ENCODE measurements at places on chromosomes 16 and 17.

- no peak for DNase-seq
Observed at GRCh38 chr16:54055191-54055590, 231.4 kb downstream of the IRX3 start.

DNA sequence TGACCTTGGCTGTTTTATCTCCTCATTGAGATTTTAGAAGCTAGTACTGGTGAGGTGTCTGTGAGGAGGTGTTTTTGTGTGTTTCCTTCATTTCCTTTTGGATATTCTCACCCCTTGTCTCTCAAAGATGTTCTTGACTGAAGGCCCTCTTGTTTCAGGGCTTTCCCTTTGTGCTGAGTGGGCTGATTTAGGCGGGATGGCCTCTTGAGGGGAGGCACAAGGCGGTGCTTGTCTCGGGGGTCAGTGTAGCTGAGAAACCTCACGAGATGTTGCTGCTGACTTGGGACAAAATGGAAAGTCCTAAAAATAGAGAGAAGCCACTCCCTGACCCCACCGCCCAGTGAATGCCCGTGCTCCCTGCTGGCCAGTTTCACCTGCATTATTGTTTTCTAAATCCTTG is 14.2 kb downstream of the CRAMP1 start:
- no peak for DNase-seq

- no peak for DNase-seq
Observed at GRCh38 chr16:86525696-86526095, 15.4 kb downstream of the FOXF1 start.

GRCh38 chr17:80511222-80512180 is 33.1 kb upstream of the RPTOR start:
- no peak for DNase-seq

Measured in AML-193 (cell line).